ENCODE measurements at places on chromosomes 6 and 20.

GRCh38 chr20:56940466-56940865 is 311.4 kb downstream of the TFAP2C start:
- no peak for DNase-seq

GRCh38 chr6:115977220-115977619 is 83.5 kb downstream of the FRK start:
- no peak for DNase-seq

GRCh38 chr6:158737710-158738615 is 81.2 kb downstream of the EZR start:
- no peak for DNase-seq

GRCh38 chr20:14178952-14179351 is 158.5 kb downstream of the FLRT3 start:
- no peak for DNase-seq

DNA sequence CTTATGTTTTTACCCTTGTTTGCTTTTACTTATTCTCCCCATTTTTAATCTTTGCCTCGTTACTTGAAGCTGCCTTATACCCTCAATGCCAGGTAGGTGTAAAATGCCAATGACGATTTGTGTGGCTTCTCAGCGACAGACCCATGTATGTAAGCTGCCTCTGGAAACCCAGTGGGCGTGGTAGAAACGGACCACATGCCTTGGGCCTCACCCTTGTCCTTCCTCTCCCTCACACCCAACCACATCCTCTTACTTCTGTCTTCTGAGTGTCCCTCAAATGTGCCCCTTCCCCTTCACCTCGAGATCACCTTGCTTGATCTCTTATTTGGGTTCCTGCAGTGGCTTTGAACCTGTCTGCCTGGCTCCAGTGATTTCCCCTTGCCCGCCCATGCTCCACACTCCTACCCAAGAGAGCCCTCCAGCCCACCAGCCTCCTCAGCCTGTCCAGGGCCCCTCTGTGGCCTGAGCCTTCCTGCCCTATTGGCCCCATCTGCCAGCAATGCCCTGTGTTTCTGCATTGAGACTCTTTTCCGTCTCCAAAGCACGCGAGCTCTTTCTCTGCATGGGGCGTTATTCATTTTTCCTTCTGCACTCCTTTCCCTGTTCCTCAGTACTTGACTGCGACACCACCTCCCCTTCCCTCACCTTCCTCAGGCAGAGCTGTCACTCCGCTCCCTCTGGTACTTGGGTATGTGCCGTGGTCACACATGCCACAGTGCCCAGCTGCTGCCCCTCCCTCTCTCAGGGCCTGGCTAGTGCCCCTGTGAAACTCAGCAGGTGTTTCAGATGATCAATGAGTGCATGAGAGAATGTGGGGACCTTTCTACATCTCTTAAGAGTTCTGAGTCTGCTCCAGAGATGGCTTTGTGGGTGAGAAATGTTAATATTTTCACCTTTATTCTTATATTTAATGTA is 115.4 kb downstream of the SLX4IP start:
- no peak for DNase-seq

- no peak for DNase-seq
Observed at GRCh38 chr20:49669601-49670189, 44.0 kb downstream of the B4GALT5 start.

- peak; percentile 92 for DNase-seq
Observed at GRCh38 chr6:135180542-135181332, at the start of gene MYB. Gene MYB, plus strand, starts transcription at chr6:135181308. Its CDS starts 206 bp downstream, at chr6:135181514.

- no peak for DNase-seq
Observed at GRCh38 chr6:145071836-145072235, 663.5 kb downstream of the EPM2A start.

GRCh38 chr6:121951123-121951522 is 448.3 kb upstream of the HSF2 start:
- no peak for DNase-seq

DNA sequence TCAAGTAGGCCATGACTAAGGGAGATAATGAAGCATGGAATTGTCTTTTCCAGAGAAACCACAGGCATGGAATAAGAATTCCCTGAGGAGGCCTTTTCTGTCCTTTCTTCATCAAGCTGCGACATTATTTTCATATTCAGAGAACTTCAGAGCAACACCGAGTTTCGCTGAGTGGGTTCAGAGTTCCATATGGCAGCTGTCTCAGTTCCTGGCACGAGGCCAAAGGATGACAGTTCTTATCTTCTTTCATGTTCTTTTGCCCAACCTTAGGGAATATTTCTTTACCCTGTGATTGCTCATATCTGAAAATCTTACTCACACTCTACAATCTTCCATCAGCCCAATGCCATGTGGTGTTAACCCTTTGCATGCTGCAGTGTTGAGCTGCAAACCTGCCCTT is 135.3 kb upstream of the BMP2 start:
- no peak for DNase-seq

DNA sequence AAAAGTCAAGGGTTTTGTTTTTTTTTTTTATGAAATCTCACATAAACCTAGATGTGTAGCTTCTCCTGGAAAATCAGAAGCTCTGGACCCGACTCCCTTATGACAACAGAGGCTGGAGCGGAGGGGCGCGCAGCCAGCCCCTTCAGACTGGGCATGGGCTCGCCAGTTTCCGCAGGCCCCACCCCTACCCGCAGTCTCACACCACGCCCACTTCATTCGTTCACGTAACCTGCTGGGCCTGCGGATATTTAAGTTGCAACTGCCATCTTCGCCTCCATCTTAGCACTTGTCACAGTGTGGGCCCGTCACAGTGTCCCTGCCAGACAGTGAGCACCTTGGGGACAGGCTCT is 111.7 kb upstream of the PTPN1 start:
- no peak for DNase-seq

- DNase-seq = peak; percentile 48
Observed at GRCh38 chr20:53157443-53158408, 185.6 kb downstream of the TSHZ2 start.

DNA sequence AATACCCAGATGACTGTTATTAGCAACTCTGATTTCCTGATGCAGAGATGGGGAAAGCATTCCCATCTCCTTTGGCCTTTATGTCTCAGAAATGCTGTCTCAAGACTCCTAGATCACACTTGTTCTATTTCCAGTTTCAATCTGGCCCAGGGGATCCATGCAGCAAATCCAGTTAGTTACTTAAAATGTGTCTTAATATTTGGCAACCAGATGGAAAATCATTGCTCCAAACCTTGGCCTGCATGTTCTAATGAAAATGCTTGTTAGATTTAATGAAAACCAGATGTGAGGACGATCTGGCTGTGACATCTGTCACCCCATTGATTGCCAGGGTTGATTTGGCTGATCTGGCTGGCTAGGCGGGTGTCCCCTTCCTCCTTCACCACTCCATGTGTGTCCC is 125.2 kb downstream of the TSHZ2 start:
- DNase-seq = no peak

DNA sequence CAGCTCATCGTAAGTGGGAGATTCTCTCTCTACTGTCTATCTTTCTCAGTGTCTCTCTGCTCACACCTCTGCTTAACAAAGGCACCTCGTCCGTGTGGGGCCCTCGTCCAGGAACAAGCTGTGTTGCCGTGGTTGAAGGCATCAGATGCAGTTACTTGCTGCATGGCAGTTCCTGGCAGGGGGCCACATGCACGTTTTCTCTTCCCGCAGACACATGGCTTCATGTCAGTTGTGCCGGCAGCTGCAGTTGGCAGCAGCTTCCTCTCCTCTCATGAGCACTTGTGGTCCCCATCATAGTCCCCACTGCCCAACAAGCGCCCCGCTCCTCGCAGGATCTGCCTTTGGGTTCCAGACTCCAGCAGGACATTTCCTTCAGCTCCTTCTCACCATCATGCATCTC is 7.1 kb upstream of the AFDN start:
- peak; percentile 24 for DNase-seq

DNA sequence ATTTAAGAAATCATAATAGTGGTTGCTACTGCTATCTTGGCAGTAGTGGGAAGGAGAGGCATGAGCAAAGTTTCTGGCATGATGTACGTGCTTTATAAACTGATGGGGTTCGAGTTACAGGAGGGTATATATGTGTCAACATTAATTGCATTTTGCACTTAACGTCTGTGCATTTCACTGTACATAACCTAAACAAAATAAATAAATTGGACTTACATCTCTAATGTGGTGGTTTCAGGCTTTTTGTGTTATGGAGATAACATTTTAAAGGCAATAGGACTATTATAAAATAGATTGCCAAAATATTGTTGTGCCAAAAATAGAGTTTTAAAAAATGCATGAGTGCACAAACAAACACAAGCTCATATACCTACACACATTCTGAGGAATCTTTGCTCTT is 1001.1 kb upstream of the GJE1 start:
- DNase-seq = no peak

- no peak for DNase-seq
Observed at GRCh38 chr20:38231531-38232121, 28.9 kb downstream of the KIAA1755 start.

DNA sequence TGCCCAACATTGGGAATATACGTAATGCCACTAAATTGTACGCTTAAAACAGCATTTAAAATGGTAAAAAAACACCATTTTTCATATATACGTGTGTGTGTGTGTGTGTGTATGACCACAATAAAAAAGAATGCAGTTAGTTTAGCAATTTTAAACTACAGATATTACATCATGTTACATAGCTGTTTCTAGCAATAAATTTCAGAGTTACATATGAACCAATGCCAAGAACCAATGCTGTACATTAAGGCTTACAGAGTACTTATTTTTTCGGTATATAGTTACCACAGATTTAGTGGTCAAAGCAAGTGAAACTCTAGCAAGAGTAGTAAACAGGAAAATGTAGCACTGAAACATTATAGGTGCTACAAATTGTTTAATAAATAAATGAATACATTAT is 119.3 kb downstream of the PDE10A start:
- no peak for DNase-seq

GRCh38 chr6:56913285-56914074 is 41.4 kb upstream of the BEND6 start:
- no peak for DNase-seq

DNA sequence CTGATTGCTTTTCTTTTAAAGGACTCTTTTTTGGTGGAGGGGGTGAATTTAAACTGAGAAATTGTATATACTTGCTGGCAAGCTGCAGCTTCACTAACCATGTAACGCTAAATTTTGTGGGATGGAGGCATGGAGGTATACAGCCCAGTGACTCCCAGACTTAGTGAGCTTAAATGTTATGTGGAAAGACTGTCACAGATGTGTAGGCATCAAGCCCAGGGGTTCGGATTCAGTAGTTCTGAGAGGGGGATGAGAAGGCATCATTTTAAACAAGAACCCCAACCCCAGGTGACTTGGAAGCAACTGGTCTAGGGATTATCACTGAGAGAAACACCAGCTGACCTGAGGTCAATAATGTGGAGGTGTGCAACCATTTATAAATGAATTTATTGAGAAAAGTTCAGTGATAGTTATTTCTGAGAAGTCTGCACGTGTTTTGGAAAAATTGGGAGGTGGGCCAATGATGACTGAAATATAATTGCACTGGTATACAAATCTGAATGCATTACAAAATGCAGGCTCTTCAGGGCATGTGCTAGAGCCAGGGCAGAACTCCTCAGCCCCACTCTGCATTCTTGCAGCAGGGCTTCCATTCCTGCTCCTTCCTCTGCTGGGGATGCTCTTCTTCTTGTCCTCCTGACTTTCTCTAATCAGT is 26.9 kb downstream of the RFPL4B start:
- DNase-seq = no peak

DNA sequence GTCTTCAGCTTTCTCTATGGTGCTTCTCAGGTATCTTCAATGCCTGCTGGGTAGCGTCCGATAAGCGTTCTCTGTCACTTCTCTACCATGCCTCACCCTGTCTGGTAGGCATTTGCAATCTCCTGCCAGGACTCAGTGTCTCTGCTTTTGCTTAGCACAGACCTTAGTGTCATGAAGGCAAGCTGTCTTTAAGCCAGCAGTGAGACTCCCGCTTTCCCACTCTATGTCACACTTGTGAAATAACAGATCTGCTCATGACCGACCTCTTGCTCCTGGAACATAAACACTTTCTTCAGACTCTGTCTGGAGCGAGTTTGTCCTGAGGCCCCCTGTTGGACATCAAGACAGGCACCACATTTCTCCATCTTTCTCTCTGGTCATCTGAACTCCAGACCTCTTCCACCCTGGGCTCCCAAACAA is 17.0 kb downstream of the ADGRB3 start:
- no peak for DNase-seq

DNA sequence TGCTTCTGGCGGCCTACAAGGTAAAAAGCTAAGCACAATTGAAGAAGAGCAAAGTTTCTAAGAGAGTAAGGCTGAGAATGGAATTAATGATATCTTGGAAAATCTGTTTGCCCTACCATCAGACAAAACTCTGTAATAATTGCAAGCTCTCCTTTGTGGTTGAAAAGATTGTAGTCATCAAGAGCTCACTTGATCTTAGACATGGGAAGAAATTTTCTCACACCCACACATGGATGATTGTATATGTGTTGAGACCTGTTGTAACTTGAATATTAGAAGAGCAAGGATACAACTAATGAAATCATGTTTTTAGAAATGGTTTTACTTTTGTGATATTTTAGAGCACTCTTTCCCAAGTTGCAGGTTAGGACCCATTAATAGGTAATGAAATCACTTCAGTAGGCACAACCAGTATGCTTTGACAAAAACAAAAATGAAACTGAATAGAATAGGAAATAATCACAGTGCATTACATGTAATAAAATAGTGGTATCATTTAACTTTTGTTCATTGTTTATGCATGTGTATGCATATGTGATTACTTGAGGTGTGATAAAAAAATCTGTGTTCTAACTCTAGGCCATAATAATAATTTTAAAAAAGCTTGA is 14.0 kb downstream of the DCBLD1 start:
- no peak for DNase-seq

DNA sequence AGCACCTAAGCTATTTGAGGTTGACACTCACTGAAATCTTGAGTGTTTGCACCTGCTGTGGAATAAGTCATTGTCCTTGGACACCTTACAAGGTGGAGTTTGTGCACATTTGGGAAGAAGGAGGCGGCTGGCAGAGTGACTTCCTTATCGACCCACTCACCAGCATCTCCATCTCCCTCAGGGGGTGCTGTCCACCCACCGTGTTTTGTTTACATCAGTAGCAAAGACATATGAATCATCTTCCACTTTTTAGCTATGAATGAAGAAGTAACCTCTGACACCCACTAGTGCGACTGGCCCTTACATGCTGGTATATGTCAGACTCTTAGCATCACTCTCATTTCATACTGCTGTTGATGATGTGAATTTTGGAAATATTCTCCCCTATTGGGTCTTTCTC is 119.5 kb upstream of the SGK1 start:
- DNase-seq = no peak

- DNase-seq = no peak
Observed at GRCh38 chr6:113696960-113697359, 160.2 kb upstream of the MARCKS start.

DNA sequence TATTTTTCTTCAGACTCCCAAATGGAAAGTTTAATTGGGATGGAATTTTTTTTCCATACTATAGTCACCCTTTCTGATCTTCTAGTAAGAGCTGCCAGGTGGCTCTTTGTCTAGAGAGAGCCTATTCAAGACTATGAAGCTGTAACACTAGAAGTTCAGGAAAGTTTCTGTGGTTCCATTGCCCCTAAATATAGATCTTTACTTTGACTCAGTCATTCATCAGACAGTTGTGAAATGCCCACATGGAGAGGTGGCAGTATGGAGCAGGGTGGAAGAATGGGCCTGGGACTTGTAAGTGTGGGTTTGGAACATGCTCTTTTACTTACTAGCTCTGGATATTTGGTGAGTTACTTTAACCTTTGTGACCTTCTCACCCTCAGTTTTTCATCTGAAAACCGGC is 87.8 kb downstream of the CTNNBL1 start:
- DNase-seq = no peak

GRCh38 chr6:96621983-96622382 is 59.1 kb downstream of the FHL5 start:
- DNase-seq = no peak

GRCh38 chr6:142500250-142500786 is 198.5 kb downstream of the ADGRG6 start:
- no peak for DNase-seq

Data from Jurkat, Clone E6-1 (cell line).